ENCODE measurements at places on chromosomes 1 and 21. TPM values are rescaled to one million over a fixed set of nuclear protein-coding genes. Genes with fewer than 3 reads are reported as not detected.

- H3K36me3 ChIP-seq: no peaks in the 10 kb centered on the region
- no peak overlapping the region for H3K27ac ChIP-seq
- peaks cover 3% of the 10 kb centered on the region for H3K27me3 ChIP-seq
These were observed 40.4 kb upstream of the GOLT1A start for GRCh38 chr1:204254031-204254661.

GRCh38 chr1:15685820-15686219 is 1.7 kb downstream of the PLEKHM2 start:
- H3K27me3 ChIP-seq: no peaks in the 10 kb centered on the region
- H3K36me3 ChIP-seq: peaks cover 9% of the 10 kb centered on the region
- DNase-seq: no peak
- peaks cover 36% of the 10 kb centered on the region for H3K4me1 ChIP-seq
- H3K4me3 ChIP-seq: peak overlapping the region; percentile 79

DNA sequence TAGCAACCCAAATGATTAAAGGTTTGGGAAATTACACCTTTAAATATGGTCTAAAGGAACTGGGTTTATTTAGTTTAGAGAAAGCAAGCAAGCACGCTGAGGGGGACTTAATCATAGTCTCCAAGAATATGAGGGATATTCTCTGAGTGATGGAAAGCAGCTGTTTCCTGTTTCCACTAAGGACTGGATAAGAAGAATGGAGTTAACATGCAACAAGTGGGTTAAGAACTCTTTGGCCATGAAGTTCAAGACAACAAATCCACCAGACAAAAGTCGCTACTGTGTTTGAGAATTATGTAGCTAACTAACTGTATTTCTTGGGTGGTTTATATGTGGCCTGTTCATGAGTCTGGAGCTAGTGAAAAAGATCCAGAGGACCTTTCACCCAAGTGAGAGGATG is 85.7 kb downstream of the TGFB2 start:
- no peaks in the 10 kb centered on the region for H3K36me3 ChIP-seq
- H3K4me1 ChIP-seq: no peaks in the 10 kb centered on the region
- no peak for DNase-seq
- no peaks in the 10 kb centered on the region for H3K27me3 ChIP-seq

GRCh38 chr1:182718311-182718710 is 33.9 kb upstream of the RGS8 start:
- no peak overlapping the region for H3K4me3 ChIP-seq
- peaks cover 19% of the 10 kb centered on the region for H3K4me1 ChIP-seq
- no peak for DNase-seq

- peaks cover 4% of the 10 kb centered on the region for H3K27me3 ChIP-seq
- H3K36me3 ChIP-seq: no peaks in the 10 kb centered on the region
- no peaks in the 10 kb centered on the region for H3K4me1 ChIP-seq
- no peak overlapping the region for H3K4me3 ChIP-seq
- DNase-seq: no peak
- no peak overlapping the region for H3K27ac ChIP-seq
These were observed 99.0 kb downstream of the TNNI3K start for GRCh38 chr1:74334147-74334546.

- H3K36me3 ChIP-seq: no peaks in the 10 kb centered on the region
- no peak overlapping the region for H3K4me3 ChIP-seq
- no peak for DNase-seq
- H3K27ac ChIP-seq: no peak overlapping the region
- no peaks in the 10 kb centered on the region for H3K4me1 ChIP-seq
- no peaks in the 10 kb centered on the region for H3K27me3 ChIP-seq
These were observed 114.1 kb downstream of the AJAP1 start for GRCh38 chr1:4768553-4768952.

DNA sequence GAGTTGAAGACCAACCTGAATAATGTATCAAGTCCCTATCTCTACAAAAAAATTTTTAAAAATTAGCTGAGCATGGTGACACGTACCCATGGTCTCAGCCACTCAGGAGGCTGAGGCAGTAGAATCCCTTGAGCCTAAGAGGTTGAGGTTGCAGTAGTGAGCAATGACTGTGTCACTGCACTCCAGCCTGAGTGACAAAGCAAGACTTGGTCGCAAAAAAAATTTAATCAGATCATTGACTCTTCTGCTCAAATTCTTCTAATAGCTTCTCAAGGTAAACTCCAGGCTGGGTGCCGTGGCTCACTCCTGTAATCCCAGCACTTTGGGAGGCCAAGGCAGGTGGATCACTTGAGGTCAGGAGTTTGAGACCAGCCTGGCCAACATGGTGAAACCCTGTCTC is 85.9 kb upstream of the PUM1 start:
- DNase-seq: no peak
- H3K36me3 ChIP-seq: no peaks in the 10 kb centered on the region
- H3K27ac ChIP-seq: no peak overlapping the region
- H3K4me1 ChIP-seq: peaks cover 8% of the 10 kb centered on the region
- no peak overlapping the region for H3K4me3 ChIP-seq

The SLC2A5 gene
- total RNA-seq: not detected

The CELA2B gene
- not detected for total RNA-seq

The CD244 gene
- 25.6 TPM for total RNA-seq
